Endothelial cell (in vitro differentiated cells): ENCODE measurements at places on chromosomes 2 and 18. TPM values are rescaled to one million over a fixed set of nuclear protein-coding genes. Genes with fewer than 3 reads are reported as not detected.
A peak's percentile ranks its signal among the peaks of the same experiment; 100 is the strongest.

The ACTG2 gene
- total RNA-seq, result 8.3 TPM

GRCh38 chr2:233117351-233117750 lies 57.2 kb downstream of the INPP5D start:
- H3K27ac ChIP-seq, result no peak overlapping the region
- H3K4me1 ChIP-seq, result peaks cover 42% of the 10 kb centered on the region
- H3K27me3 ChIP-seq, result peaks cover 7% of the 10 kb centered on the region
- peaks cover 31% of the 10 kb centered on the region for H3K36me3 ChIP-seq
- H3K4me3 ChIP-seq, result no peak overlapping the region

DNA sequence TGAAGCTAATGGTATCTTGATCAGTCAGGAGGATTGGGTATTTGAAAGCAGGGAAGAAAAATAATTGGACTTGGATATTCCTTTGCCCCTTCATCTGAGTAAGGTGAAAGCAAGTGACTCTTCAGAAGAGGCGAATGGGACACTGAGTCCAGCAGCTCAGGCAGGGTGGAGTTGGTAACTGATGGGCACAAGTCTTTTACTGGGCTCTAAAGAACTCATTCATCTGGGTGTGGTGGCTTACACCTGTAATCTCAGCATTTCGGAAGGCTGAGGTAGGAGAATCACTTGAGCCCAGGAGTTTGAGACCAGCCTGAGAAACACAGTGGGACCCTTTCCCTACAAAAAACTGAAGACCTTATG lies 11.2 kb downstream of the CFLAR start:
- DNase-seq, result no peak
- H3K4me3 ChIP-seq, result no peak overlapping the region
- peak overlapping the region; percentile 49 for H3K27ac ChIP-seq
- peaks cover 8% of the 10 kb centered on the region for H3K27me3 ChIP-seq
- peaks cover 90% of the 10 kb centered on the region for H3K4me1 ChIP-seq
- H3K36me3 ChIP-seq, result peaks cover 35% of the 10 kb centered on the region

DNA sequence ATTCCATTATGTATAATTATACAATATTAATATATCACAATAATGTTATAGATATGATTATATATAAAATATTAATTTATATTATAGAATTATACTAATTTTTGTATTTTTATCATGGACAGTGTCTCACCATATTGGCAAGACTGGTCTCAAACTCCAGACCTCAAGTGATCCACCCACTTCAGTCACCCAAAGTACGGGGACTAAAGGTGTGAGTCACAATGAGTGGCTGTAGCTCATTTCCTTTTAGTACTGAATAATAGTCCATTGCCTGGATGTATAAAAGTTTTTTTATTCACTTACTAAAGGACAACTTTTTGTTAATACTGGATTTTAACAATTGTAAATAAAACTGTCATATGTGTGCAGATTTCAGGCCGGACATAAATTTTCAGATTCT lies 417.6 kb upstream of the LINC00305 start:
- DNase-seq, result no peak
- no peaks in the 10 kb centered on the region for H3K36me3 ChIP-seq
- no peak overlapping the region for H3K27ac ChIP-seq
- H3K4me3 ChIP-seq, result no peak overlapping the region
- H3K4me1 ChIP-seq, result no peaks in the 10 kb centered on the region

DNA sequence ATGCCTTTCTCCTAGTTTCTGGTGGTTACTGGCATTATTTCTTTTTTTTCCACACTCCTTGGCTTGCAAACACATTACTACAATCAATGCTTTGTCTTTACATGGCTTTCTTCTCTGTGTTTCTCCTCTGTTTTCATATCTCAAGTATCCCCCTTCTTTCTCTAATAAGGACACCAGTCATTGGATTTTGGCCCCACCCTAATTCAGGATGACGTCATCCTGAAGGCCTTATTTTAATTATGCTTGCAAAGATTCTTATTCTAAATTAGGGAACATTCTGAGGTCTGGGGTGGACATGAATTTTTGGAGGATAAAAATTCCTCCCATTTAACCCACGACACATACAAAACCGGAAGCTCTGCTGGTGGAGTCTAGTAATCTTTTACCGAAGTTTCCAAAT lies 1556.6 kb downstream of the DPP10 start:
- no peak overlapping the region for H3K27ac ChIP-seq
- no peaks in the 10 kb centered on the region for H3K4me1 ChIP-seq
- no peaks in the 10 kb centered on the region for H3K27me3 ChIP-seq
- H3K4me3 ChIP-seq, result no peak overlapping the region
- H3K36me3 ChIP-seq, result no peaks in the 10 kb centered on the region

DNA sequence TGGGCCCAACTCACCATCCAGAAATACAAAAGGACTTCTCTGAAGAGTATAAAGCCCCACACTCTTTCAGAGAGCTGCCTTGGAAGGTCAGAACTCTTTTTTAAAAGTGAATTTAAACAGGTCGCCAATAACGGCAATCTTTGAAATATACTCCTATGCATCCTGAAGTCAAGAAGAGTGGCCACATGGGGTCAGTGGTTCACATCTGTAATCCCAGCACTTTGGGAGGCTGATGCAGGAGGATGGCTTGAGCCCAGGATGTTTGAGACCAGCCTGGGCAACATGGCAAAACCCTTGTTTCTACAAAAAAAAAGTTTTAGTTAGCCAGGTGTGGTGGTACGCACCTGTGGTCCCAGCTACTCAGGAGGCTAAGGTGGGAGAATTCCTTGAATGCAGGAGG lies 68.1 kb upstream of the FZD7 start:
- no peaks in the 10 kb centered on the region for H3K27me3 ChIP-seq
- H3K36me3 ChIP-seq, result no peaks in the 10 kb centered on the region
- H3K27ac ChIP-seq, result no peak overlapping the region

The CLEC4F gene
- 0.23 TPM for total RNA-seq

DNA sequence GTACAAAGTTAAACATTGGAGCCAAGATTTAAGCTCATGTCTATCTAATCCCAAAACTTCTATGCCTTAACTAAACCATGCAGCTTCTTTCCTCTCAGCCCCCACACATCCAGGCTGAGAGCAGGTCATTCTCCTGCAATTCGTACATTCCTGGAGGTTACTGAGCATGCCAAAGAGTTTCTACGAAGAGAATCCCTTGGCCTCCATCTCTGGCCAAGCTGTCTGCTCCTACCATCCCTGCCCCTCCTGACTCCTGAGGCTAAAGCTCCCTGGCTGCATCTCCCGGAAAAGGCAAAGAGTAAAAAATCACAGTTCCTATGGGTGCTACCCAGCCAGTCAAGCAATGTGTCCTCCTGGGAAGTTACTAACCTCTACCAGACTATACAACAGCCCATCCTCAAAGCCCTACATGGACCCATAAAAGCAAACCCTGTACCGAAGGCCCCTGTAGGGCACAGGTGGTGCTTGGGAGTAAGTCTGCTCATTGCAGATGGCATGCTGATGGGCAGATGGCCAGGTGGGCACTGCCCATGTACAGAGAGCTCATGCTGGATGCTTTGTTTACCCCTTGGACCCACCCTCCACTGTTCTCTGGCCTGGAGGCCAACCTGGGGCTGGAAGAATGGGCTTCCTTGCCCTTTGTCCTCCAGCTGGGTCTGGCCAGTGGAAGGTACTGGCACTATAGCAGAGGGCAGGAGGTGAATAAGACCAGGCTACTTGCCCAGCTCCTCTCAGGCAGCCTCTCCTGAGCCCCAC lies 99.5 kb downstream of the TTC32 start:
- H3K36me3 ChIP-seq, result no peaks in the 10 kb centered on the region
- H3K4me3 ChIP-seq, result no peak overlapping the region
- no peaks in the 10 kb centered on the region for H3K4me1 ChIP-seq

- H3K4me1 ChIP-seq, result peaks cover 8% of the 10 kb centered on the region
- H3K4me3 ChIP-seq, result no peak overlapping the region
- no peaks in the 10 kb centered on the region for H3K36me3 ChIP-seq
- no peak overlapping the region for H3K27ac ChIP-seq
- no peak for DNase-seq
- H3K27me3 ChIP-seq, result peaks cover 3% of the 10 kb centered on the region
Measured at GRCh38 chr2:230000118-230000841, 68.4 kb downstream of the SLC16A14 start.

DNA sequence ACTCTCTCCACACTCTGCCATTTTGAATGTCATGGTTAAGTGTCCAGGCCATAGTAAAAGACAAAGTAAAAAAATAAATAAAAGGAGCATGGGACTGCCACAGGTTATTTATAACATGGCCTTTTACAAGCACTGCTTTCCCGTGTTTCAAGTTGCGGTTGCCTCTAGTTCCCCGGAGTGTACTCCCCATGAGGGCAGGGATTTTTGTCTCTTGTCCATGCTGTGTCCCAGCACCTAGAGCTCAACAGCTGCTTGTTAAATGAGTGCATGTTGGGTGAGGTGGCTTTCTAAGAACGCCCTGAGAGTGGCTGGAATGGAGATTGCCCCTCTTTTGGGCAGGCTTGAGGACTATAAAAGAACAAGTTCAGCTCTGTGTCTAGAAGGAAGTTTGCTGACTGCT lies 8.4 kb downstream of the CAVIN2 start:
- DNase-seq, result no peak
- H3K27me3 ChIP-seq, result peaks cover 5% of the 10 kb centered on the region
- no peaks in the 10 kb centered on the region for H3K36me3 ChIP-seq
- H3K4me3 ChIP-seq, result no peak overlapping the region
- H3K27ac ChIP-seq, result no peak overlapping the region

DNA sequence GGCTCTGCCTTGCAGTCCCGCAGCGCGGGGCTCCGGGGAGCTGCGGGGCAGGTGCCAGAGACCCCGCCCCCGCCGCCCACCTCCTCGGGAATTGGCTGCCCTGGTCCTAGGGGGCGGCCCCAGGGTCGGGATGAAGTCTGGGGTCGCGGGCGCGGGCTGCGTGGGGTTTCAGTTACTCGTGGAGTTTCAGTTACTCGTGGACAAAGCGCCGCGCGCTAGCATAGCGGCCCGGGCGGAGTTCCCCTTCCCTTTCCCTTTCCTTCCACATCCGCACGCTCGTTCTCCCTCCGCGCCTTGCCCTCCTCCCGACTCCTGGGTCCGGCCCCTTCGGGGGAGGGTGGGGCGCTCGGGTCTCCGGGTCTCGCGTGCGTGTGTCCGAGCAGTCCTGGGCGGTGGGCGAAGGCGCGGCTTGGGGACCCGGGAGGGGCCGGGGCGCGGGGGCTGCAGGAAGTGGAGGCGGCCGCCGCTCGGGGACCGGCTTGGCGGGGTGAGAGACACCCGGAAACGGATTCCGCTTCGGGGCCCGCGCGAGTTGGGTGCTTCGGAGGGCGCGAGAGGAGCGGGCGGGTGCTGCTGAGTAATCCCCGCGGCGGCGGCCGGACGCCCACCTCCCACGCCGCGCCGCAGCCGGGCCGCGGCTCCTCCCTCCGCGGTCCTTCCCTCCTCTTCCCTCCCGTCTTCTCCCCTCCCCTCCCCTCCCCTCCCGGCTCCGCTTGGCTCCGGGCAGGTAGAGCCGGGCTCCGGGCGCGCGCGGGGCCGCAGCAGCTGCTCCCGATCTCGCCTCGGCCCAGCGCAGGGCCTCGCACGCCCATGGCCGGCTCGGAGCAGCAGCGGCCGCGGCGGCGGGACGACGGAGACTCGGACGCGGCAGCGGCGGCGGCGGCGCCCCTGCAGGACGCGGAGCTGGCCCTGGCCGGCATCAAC lies at the start of gene TTC39C:
Gene TTC39C (plus strand): TSS at position 693 of the 924 bp plus-strand sequence. CDS start 118 bp downstream, at position 811.
- H3K4me1 ChIP-seq, result peaks cover 14% of the 10 kb centered on the region
- H3K36me3 ChIP-seq, result no peaks in the 10 kb centered on the region
- H3K4me3 ChIP-seq, result peak within 1 kb of the TSS; percentile 98
- H3K27me3 ChIP-seq, result peaks cover 5% of the 10 kb centered on the region

GRCh38 chr2:24840962-24841945 lies 48.0 kb downstream of the CENPO start:
- no peak for DNase-seq
- peaks cover 32% of the 10 kb centered on the region for H3K36me3 ChIP-seq
- no peak overlapping the region for H3K4me3 ChIP-seq
- peaks cover 18% of the 10 kb centered on the region for H3K27me3 ChIP-seq

DNA sequence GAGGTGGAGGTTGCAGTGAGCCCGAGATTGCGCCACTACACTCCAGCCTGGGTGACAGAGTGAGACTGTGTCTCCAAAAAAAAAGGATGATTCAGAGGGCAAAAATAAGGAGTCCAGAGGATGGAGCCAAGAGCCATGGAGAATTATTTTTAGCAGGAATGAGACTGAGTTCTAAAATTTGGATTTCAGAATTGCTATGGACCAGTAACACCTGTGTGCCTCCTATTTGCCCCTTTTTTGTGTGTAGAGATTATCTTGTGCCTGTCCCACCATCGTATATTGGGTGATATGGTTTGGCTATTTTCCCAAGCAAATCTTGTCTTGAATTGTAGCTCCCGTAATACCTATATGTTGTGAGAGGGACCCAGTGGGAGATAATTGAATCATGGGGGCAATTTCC lies 16.4 kb upstream of the RGPD8 start:
- no peak overlapping the region for H3K4me3 ChIP-seq
- no peak for DNase-seq
- no peak overlapping the region for H3K27ac ChIP-seq
- no peaks in the 10 kb centered on the region for H3K27me3 ChIP-seq
- no peaks in the 10 kb centered on the region for H3K36me3 ChIP-seq
- no peaks in the 10 kb centered on the region for H3K4me1 ChIP-seq

The DCC gene
- 14.7 TPM for total RNA-seq

DNA sequence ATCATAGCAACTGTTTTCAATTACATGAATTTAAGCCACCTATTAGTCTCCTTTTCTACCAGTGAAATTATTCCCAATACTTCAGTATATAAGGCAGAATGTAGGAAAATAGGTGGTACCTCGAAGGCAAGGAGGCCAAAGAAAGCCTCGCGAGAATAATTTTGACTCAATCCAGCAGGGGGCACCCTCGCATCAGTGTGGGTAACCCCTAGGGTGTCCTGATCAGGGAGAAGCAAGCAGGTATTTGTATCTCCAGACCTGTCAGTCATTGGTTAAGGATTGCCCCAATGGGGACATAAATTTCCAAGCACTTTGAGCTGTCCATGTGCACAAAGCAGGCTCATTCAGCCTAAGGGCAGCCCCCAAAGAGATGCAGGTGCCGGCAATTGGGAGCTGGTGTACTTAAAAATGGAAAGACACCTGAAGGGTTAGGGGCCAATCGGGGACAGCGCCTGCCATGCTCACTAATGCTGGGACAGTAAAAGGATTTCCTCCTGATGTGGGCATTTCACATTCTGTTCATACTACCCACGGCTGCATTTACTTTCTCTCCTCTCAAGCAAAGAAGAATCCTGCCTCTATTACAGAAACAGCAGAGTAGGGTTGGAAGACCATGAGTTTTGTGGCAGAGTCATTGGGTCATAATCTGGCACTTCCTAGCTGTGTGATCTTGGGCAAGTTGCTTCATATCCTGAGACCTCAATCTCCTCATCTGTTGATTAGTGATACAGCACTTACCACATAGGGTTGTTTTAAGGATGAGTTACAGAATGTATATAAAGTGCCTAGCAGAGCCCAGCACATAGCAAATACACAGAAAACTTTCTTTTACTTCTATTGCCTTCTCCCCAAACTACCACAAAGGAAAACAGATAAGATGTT lies 136.1 kb downstream of the ICOS start:
- H3K27me3 ChIP-seq, result no peaks in the 10 kb centered on the region
- H3K36me3 ChIP-seq, result no peaks in the 10 kb centered on the region
- H3K4me3 ChIP-seq, result no peak overlapping the region
- peak; percentile 67 for DNase-seq
- no peak overlapping the region for H3K27ac ChIP-seq

GRCh38 chr2:22817197-22817596 lies 567.8 kb upstream of the KLHL29 start:
- H3K4me3 ChIP-seq, result no peak overlapping the region
- H3K4me1 ChIP-seq, result no peaks in the 10 kb centered on the region
- H3K27ac ChIP-seq, result no peak overlapping the region
- DNase-seq, result no peak

GRCh38 chr2:237205561-237205971 lies 119.9 kb downstream of the COPS8 start:
- no peaks in the 10 kb centered on the region for H3K36me3 ChIP-seq
- no peak for DNase-seq
- H3K4me3 ChIP-seq, result no peak overlapping the region
- peaks cover 10% of the 10 kb centered on the region for H3K4me1 ChIP-seq
- H3K27ac ChIP-seq, result no peak overlapping the region
- no peaks in the 10 kb centered on the region for H3K27me3 ChIP-seq

The TSPYL6 gene
- total RNA-seq, result not detected
